ENCODE measurements at places on chromosomes 12 and 14.

DNA sequence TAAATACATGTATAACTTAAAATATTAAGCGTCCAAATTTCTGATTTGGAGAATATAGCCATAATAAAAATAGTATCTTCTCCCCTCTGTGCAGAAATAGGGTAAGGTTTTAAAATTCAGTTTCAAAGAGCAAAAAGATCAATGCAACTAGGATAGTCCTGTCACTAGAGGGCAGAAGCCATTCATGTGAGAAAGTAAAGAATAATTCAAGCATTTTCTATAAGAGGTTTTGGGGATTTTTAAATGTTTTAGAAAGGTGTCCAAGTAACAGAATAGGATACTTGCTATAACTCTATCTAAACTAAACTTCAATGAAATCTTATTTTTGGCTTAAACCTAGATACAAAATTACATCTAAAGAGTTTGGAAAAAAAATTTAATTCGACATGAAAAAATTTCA, 50.3 kb downstream of the ADAMTS20 start:
- DNase-seq = no peak

GRCh38 chr12:13099066-13099843, 4.2 kb downstream of the GSG1 start:
- no peak for DNase-seq

DNA sequence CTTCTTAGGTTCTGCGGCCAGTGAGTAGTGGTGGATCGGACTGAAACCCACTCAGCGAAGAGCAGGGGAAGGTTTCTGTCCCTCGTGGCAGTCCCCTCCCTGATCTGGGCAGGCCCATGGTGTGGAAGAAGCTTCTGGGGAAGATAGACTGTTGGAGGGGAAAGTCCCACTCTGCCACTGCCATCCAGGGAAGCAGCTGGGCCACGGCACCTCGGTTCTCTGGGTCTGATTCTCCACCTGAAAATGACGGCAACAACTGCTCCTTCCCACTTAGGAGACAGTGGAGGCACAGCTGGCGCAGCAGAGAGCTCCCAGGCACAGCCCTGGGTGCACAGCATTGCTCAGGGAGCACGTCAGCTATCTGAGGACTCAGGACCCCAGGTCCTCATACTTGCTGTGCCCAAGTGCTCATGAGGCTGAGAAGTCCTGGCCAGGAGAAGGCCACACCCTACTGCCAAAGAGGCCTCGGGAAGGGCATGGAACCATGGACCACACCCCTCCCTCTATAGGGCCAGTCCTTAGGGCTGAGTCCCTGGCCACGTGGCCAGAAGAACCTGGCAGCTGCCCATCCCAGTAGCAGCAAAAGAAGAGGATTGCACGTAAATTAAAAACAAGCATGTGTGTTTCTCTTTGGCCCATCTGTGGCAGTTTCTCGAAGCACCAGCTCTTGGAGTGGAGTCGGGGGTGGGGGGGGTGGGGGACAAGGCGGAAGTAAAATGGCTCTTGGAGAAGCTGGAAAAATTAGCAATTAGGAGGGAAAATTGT, 85.3 kb upstream of the BCL11B start:
- DNase-seq = no peak

DNA sequence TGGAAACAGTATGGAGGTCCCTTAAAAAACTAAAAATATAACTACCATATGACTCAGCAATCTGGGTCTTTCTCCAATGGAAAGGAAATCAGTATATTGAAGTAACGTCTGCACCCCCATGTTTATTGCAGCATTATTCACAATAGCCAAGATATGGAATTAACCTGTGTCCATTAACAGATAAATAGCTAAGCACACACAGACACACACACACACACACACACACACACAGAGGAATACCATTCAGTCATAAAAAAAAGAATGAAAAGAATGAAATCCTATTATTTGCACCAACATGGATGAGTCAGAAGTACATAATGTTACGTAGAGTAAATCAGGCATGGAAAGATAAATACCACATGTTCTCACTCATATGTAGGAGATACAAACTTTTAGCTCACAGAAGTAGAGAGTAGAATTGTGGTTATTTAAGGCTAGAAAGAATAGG, 4.7 kb downstream of the KLRK1 start:
- no peak for DNase-seq

DNA sequence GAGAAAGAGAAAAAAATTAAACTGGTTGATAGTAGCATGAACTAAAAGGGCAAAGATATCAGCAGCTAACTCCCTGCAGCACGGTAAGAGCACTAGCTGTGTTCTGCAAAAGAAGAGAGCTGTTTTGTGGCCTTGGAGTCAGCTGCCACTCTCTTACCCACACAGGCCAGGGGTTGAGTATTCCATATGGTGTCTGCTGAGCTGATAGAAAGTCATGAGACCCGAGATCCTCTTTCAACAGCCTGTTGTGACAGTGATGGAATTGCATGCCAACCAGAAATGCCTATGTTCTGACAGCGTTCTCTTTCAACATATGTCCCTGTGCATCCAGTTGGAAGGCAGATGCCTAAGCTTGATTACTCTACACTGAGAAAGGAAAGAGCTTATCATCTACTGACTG, 39.9 kb downstream of the TMTC1 start:
- no peak for DNase-seq

All from stimulated activated CD4-positive, alpha-beta T cell treated with anti-CD3 and anti-CD28 coated beads, Interleukin-4, amount 100 ng/mL, for 4 hours (primary cell).